ENCODE measurements at places on chromosomes 3 and 15.

- DNase-seq, result no peak
Measured at GRCh38 chr3:181626036-181626435, 85.7 kb upstream of the SOX2 start.

DNA sequence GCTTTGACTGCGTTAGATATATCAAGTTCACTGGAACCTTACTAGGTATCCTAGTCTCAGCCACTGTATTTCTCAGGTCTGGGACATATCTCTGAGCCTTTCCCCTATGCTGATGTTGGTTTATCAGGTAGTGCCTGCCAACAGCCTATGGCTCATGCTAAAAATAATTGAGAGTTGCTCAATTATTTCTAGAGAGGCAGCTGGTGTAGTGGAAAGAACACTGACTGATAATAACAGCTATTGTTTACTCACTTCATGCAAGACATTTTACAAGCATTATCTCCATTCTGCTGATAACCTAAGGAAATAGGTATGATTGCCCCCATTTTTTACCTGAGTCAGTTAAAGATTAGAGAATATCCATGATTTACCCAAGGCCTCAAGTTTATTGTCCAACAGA is 231.4 kb downstream of the LRRN1 start:
- DNase-seq, result no peak

DNA sequence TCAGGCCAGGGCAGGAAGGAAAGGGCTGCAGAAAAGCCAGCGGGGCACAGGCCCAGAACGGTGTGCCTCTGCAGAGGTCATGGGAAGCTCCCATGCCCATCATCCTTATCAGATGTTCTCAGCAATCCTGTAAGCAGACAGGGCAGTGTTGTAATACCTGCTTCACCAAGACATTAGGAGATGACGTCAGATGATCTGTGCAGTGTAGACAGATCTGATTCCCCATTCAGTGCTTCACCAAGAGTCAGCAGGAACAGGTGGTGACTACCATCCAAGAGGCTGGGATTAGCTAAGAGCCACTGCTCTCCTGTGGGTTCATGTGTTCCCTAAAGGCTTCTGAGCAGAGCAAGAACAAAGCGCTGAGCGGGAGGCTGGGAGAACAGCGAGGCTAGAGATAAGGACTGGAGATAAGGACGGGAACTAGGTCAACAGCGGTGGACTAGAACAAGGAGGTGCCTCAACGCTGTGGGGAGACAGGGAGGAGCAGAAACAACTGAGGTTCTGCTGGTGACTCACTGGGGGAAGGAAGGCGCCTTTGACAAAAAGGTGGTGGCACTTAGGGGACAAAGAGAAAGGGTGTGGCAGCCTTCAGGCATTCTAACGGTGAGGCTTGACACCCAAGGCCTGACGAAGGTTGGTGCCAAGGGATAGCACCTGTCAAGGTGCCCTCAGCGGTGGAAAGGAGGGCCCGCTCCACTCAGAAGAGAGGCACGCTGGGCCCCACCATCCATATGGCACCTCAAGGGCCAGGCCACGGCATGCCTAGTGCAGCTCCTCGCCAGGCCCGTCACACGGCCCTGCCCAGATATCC is 28.4 kb downstream of the CCDC12 start:
- no peak for DNase-seq

DNA sequence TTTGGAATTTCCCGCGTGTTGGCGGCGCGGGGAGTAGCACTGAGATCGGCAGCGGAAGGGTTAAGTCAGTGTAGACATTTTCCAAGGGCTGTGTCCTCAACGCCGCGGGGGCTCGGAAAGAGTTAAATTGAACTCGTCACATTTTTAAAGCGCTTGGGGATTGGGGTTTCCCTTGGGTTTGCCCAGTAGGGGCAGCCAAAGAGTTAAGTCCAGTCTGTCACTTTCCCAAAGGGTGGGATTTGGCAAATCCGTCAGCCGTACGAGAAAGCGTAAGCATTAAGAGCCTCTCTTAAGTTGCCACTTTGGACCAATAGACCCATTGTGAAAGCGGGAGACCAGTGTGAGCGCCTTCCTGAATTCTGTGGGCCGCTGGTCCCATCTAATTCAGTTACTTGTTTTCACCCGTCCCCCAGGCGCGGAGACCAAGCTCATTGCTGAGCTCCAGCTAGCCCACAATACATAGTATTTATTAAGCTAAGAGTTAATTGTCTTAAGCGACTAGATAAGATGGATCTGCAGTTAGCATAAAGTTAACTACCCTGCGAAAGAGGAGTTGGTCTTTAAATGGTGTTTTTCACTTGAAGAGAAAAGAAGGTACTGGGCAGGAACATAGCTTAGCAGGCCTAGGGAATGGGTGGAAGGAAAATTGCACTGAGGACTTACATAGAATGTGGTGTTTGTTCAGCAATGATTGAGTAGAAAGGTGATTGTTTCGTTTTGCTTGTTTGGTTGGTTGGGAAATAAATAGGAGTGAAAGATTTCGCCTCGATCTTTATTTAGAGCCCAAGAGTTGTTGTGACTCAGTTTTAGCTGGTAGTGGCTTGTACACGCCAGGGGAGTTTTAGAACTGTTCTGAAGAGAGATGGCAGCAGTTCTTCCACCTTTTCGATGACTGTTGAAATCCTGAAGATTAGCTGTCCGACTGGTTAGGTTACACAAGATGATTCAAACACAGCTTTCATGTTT is 932 bp downstream of the ARL8B start:
- peak; percentile 44 for DNase-seq

- no peak for DNase-seq
Measured at GRCh38 chr3:163916596-163917560, 1161.4 kb downstream of the SI start.

Data from AG09319 (cell line).